ENCODE measurements at places on chromosomes 3 and 15. TPM values are rescaled to one million over a fixed set of nuclear protein-coding genes. Genes with fewer than 3 reads are reported as not detected.

GRCh38 chr3:171346582-171347300, 113.5 kb downstream of the TNIK start:
- H3K4me3 ChIP-seq: no peak overlapping the region
- no peaks in the 10 kb centered on the region for H3K4me1 ChIP-seq
- no peaks in the 10 kb centered on the region for H3K27me3 ChIP-seq
- no peak overlapping the region for H3K27ac ChIP-seq
- DNase-seq: no peak

- DNase-seq: no peak
- no peaks in the 10 kb centered on the region for H3K4me1 ChIP-seq
- H3K27me3 ChIP-seq: no peaks in the 10 kb centered on the region
- H3K36me3 ChIP-seq: no peaks in the 10 kb centered on the region
- no peak overlapping the region for H3K4me3 ChIP-seq
These were observed 31.7 kb downstream of the GRIP2 start for GRCh38 chr3:14508505-14508819.

GRCh38 chr3:195403244-195403643, 39.6 kb downstream of the ACAP2 start:
- H3K4me1 ChIP-seq: peaks cover 20% of the 10 kb centered on the region
- H3K27ac ChIP-seq: no peak overlapping the region
- no peak for DNase-seq
- no peaks in the 10 kb centered on the region for H3K27me3 ChIP-seq

GRCh38 chr3:82354228-82354627, 592.8 kb upstream of the GBE1 start:
- no peak for DNase-seq
- no peaks in the 10 kb centered on the region for H3K27me3 ChIP-seq
- H3K36me3 ChIP-seq: no peaks in the 10 kb centered on the region
- no peak overlapping the region for H3K27ac ChIP-seq
- H3K4me3 ChIP-seq: no peak overlapping the region

DNA sequence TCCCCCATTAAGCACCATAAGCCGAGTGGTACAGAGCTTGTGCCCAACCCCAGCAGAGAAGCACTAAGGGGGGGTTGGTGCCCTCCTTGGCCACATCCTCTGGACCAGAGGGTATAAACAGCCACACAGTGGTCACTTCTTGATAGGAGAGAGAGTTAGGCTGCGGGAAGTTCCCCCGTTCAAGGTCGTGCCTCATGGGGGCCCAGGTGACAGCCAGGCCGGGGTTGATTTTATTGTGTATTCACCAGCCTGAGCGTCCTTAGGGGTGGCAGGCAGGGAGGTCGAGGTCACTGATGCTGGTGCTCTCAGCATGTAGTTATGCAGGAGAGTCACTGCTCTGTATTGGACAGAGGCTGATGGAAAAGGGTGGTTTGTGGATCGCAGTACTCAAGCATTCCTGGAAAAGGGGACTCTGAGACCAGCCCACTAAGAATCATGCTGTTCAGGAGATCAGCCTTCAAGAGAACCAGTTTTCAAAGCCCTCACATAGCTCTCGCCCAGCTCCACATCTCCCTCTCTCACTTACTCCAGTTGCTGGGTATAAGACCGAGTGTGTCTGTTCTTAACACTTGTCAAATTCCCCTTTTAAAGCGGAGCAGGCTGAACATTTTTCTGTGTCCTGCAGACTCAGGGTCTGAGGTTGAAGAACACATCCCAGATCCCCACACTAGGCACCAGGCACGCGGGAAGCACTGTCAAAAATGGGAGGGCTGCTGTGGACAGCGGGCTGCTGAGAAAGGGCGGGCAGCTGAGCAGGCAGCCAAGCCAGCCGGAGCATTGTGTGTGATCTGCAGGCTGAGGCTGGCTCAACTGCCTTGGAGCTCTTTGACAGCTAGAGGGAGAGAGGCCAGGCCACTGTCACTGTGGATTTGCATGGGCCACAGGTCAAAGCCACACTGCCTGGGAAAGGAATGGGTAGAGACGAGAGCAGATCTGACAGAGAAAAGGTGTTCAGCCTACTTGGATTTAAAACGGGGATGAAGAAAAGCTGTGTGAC, 279.3 kb upstream of the LRRFIP2 start:
- H3K27me3 ChIP-seq: peaks cover 72% of the 10 kb centered on the region
- H3K36me3 ChIP-seq: no peaks in the 10 kb centered on the region
- peaks cover 7% of the 10 kb centered on the region for H3K4me1 ChIP-seq
- no peak for DNase-seq

DNA sequence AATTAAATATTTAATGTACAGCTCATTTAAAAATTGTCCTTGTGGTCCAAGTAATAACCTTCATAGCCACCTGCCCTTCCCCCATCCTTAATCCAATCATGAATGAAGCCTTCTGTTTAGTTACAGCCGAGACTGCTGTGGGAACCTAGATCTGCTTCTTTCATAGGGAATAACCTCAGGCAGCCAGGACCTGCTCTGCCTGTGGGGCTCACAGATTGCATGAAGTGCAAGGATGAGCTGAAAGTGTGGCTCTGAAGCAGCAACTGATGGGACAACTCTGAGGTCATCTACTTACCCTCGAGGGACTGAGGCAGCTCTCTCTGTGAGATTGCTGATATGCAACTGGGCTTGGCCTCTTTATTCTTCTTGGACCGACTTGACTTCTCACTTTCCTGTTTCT, 169.8 kb downstream of the POTEB3 start:
- peaks cover 4% of the 10 kb centered on the region for H3K4me1 ChIP-seq
- DNase-seq: no peak
- H3K36me3 ChIP-seq: no peaks in the 10 kb centered on the region
- H3K4me3 ChIP-seq: no peak overlapping the region

Gene ACOX2
- not detected for total RNA-seq

Gene IGDCC3
- not detected for total RNA-seq

Measured in activated CD8-positive, alpha-beta T cell treated with anti-CD3 and anti-CD28 coated beads, Interleukin-2, amount 10 ng/mL, durations not matched to agents 7 days and 5 days (primary cell).